Iris pigment epithelial cell (primary cell): ENCODE measurements at places on chromosomes 11 and 22.

DNA sequence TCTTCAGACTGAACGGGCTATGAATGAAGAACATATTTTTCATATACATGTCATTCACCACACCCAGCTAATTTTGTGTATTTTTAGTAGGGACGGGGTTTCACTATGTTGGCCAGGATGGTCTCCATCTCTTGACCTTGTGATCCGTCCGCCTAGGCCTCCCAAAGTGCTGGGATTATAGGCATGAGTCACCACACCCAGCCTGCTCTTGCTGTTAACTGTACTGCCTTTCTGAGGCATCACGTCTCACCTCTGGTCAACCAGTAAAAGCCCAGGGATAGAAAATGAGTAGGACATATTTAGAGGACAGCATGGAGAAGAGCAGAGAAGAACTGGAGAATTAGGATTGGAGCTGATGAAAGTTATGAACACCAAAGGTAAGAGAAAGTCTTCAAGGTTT is 55.6 kb downstream of the APOL3 start:
- peak; percentile 50 for DNase-seq

DNA sequence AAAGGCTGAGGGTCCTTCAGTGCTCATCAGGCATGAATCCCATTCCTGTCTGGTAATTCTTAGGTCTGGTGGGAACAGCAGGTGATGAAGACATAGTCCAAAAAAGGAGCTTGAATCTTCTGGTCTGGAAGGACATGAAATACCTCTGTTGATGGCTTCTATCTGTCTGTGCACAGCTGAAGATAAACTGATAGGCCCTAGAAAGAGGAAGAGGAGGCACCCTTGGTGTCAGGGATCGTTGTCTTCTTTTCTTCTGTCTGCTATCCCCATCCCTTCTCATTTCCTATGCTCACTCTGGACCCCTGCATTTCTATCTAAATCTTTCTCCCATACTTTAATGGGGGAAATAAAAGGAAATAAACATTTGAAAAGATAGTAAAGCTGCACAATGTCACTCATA is 9.4 kb downstream of the AGBL2 start:
- no peak for DNase-seq

DNA sequence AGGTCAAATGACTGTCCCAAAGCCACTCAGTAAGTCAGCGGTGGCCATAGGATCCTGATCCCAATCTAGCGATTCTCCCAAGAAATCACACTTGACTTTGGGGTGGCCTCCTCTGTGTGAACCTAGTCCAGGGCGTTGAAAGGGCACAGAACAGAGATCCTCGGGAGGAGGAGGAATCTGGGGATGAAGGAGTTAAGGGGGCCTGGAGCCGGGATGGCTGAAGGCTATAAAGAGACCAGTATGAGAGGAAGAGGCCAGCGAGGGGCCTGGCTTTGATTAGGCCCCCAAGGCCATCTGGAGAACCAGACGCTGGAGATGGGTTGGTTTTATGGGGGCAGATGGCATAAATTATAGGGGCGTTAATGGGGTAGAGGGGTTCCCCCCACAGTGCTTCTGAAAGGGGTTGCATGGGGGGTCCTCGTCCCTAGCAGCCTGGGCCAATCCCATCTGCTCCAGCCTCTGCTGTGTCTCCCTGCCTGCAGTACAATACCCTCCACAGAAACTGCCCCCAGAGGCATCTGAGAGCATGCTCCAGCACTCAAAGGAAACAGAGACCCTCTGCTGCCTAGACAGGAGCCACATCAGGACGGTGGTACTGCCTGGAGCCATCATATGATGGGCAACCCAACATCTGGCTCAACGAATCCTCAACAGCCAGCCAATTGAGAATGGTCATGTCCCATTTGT is 35.2 kb upstream of the TRIM29 start:
- no peak for DNase-seq

DNA sequence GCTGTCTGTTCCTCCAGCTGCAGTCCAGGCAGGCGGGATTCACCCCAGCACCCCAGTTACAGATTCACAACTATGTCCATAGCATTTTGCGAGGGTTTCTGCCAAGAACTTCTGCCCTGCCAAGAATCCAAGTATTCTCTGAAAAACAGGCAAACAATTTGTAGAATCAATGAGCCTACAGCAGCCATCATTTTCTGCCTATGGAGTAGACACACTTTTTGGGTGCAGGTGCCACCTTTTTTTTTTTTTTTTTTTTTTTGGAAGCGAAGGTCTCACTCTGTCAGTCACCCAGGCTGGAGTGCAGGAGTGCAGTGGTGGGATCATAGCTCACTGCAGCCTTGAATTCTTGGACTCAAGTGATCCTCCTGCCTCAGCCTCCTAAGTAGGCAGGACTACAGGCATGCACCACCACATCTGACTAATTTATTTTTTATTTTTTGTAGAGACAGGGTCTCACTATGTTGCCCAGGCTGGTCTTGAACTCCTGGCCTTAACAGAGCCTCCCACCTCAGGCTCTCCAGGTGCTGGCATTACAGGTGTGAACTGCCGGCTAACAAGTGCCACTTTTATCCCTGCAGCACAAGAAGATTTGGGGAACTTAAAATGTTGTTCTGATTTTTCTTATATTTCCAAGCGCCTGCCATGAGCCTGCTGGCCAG is 195.1 kb downstream of the SNX19 start:
- DNase-seq = no peak

- no peak for DNase-seq
Measured at GRCh38 chr11:95576146-95576845, 213.3 kb downstream of the FAM76B start.

- no peak for DNase-seq
Measured at GRCh38 chr11:92776676-92777075, 192.8 kb upstream of the MTNR1B start.

- no peak for DNase-seq
Measured at GRCh38 chr22:31753005-31753633, 700 bp upstream of the DEPDC5 start.

- peak; percentile 52 for DNase-seq
Measured at GRCh38 chr11:6705905-6706535, 22.9 kb upstream of the MRPL17 start.

DNA sequence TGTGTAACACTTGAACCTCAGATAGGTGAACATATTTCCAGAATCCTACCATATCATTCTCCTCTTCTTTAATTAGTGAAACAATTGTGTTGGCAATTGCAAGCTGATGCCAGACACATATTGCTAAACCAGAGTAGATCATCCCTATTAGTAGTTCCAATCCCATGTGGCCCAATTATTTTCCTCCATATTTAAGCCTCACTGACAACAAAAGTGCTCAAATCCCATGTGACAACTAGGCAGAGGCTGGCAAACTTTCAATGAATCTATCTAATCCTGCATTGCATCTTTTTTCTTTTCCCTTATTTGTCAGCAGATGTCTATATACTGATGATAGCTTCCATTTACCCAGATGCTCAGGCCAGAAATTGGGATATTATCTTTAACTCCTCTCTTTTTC is 90.4 kb downstream of the GRIA4 start:
- no peak for DNase-seq

DNA sequence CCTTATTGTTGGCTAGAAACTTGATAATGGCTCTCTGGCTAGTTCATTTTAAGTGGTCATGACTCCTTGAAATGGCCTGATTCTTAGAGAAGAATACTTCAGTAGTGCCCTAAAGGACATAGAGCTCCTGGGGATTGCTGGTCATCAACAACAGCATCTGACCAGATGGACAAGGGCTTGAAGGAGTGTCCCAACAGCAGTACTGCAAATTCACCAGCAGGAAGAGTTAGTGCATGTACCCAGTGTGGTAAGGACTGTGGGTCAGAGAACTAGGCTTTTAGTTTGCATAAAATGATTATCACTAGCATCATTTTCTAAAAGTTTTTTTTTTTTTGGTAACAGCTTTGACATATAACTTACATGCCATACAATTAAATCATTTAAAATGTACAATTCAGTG is 39.5 kb upstream of the CUL5 start:
- DNase-seq = peak; percentile 8

GRCh38 chr11:1162138-1162475 is 4.4 kb downstream of the MUC5AC start:
- DNase-seq = no peak

GRCh38 chr11:95549301-95549700 is 240.3 kb downstream of the FAM76B start:
- DNase-seq = no peak

DNA sequence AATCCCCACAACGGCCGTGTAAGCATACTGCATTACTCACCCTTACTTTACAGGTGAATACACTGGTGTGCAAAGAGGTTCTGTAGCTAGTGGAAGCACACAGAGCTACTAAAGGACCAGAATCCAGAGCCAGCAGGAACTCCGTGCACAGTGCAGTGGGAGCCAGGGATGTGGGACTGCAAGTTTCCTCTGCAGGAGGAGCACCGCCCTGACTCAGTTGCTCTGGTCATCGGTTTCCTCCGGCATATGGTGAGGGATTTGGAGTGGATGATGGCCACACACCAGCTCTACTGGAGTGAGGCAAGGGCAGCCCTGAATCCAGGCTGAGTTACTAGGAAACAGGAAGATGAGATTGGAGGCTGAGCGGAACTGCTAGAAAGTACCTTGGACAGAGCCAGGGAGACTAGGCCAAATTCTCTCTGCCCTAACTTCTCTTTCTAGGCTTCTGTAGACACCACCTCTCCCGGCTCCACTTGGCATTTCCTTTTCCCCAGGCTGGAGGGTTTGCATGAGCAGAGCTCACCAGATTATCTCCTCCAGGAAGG is 18.2 kb upstream of the C22orf42 start:
- DNase-seq = no peak

- peak; percentile 68 for DNase-seq
Measured at GRCh38 chr11:10809373-10810160, 841 bp upstream of the EIF4G2 start.

- DNase-seq = no peak
Measured at GRCh38 chr11:98800696-98801095, 220.1 kb upstream of the CNTN5 start.

GRCh38 chr11:23143022-23143421 is 282.7 kb upstream of the CCDC179 start:
- peak; percentile 2 for DNase-seq

GRCh38 chr22:39148727-39149535 is 3.5 kb downstream of the CBX7 start:
- DNase-seq = peak; percentile 47

DNA sequence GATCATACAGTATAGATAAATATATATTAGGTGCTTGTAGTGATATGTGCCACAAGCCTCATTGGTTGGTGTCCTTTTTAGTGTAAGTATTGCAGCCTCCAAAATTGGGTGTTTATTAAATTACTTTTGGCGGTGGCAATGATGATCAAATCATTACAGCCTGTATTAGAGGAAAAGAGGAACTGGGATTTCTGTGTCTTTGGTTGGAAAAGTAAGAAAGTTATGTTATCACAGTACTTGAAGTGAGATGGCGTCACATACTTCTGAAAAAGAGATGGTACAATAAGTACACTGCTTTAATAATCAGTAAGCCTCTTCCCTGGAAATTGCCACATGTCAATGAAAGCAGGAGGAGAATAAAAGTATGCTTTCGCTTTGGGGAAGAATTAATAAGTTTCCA is 523 bp upstream of the MPZL3 start:
- DNase-seq = no peak

DNA sequence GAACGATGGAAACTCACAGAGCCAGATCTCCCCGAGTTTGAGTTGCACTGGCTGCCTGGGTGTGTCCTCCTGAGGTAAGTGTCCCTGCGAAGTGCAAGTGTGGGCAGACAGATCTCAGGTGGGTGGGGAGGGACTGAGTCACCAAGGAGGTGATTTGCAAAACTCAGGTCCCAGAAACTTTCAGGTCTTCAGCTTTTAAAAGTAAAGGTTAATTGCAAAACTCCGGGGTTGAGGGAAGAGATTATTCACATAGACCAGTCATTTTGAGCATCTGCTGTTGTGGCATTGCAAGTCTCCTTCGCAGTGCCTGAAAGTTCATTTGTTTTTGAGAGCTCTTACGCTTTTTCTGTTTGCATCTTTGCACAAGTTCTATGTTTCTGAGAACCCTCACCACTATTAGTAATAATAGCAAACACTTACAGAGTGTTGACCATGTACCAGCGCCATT is 7.1 kb downstream of the CD44 start:
- no peak for DNase-seq

GRCh38 chr22:47201186-47201995 is 438.9 kb downstream of the TBC1D22A start:
- no peak for DNase-seq

DNA sequence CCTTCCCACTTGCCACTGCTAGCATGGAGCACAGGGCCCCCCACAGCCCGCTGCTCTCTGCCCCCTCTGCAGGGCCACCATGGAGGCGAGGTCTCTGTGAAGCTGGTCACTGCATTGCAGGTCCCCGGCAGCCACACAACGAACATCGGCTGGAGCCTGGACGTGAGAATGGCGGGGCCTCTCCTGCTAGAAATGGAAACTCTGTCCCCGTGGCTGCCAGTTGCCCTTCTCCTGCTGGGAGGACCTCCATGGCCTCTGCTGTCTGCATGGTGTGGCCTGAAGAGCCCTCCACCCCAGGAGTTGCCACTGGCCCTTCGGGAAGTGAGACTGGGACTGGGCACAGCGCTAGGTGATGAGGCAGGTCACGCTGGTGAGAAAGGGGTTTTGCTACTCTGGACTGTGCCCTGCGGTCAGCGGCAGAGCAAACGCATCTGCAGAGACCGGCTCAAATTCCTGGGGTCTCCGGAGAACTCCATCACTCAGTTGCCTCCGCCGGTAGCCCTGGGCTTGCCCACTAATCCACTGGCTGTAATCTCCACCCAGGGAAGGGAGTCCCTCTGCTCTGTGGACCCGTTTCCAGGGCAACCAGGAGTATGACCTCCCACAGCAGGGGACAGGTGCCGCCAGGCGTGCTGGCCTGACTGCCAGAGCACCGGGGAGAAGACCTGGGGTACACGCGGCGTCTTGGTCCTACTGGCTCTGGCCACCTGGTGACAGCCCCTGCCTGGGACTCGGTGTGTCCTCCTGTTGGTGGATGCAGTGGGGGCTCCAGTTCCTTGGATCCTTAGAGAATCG is 806.3 kb downstream of the BRD1 start:
- DNase-seq = no peak

GRCh38 chr22:45631841-45632238 is 39.8 kb upstream of the ATXN10 start:
- no peak for DNase-seq

GRCh38 chr11:9947231-9947864 is 283.5 kb downstream of the SWAP70 start:
- DNase-seq = no peak

GRCh38 chr11:93396316-93396715 is 65.8 kb downstream of the DEUP1 start:
- peak; percentile 3 for DNase-seq

DNA sequence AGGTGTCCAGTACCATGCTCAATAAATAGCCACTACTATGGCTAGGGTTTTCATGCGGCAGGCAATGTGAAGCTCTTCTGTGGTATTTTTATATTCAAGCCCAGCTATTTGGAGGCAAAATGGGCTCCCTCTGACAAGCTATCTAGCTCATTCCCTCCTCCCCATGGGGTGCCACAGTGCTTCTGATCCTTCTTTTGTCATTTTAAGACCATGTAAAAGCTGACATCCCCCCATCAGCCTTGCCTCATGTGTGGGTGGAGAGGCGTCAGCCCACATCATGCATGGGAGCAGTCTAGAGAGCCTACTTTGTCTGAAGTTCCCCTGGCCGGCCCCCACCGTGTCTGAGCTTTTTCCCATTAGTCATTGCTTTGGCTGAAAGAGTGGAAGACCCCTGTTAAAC is 59.8 kb downstream of the NAV2 start:
- no peak for DNase-seq

- no peak for DNase-seq
Measured at GRCh38 chr11:83831929-83832328, 545.8 kb upstream of the CCDC90B start.
